ENCODE measurements at places on chromosomes 6 and 20.

DNA sequence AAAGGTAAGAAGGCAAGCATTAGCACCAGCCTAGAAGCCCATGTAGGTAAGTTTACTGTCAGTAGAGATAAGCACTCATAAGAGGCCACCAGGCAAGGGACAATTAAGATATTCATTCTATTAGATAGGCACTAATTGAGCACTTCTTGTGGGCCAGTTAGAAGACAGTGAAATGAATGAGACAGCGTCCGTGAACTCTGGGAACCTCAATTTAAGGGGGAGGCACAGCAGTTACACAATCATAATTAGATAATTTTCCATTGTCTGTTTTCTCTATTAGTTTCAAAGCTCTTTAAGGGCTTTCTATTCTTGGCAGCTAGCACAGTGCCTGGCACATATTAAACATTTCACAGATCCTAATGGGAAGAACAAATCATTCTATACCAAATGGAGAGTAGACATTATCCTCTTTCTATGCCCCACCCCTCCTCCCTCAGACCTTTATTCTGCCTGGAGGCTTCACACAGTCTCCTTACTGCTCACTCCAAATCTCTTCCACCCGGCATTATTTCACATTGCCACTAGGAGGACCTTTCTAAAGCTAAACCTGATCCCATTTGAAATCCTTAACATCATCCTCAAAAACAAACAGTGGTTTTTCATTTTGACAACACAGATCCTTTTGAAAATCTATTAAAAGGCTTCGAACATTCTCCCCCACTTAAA is 529.6 kb downstream of the ADGRB3 start:
- no peak for DNase-seq

DNA sequence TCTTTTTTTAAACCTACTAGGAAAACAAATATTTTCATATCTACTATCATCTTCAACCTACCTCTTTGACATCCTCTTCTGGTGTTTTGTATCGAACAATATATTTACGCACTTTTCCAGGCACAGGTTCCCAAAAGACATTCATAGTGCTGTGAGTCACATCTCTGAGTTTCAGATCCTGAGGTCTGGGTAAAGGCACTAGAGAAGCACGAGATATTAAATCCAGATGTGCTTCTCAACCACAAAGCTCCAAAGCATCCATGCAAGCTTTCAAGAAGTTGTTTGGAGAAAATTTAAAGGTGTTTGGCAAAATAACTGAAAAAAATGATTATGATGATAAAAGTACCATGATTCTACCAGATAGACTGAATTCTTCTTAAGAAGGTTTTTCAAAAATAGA is 62.7 kb downstream of the COL12A1 start:
- no peak for DNase-seq

GRCh38 chr20:44326391-44327159 is 10.3 kb upstream of the R3HDML start:
- no peak for DNase-seq

- DNase-seq = no peak
These were observed 63.8 kb downstream of the UBR2 start for GRCh38 chr6:42627674-42628073.

GRCh38 chr20:37375227-37375626 is 29.3 kb downstream of the SRC start:
- no peak for DNase-seq

GRCh38 chr6:118921084-118921483 is 13.9 kb downstream of the MCM9 start:
- no peak for DNase-seq
